ENCODE measurements at places on chromosomes 4 and X. TPM values are rescaled to one million over a fixed set of nuclear protein-coding genes. Genes with fewer than 3 reads are reported as not detected.

DNA sequence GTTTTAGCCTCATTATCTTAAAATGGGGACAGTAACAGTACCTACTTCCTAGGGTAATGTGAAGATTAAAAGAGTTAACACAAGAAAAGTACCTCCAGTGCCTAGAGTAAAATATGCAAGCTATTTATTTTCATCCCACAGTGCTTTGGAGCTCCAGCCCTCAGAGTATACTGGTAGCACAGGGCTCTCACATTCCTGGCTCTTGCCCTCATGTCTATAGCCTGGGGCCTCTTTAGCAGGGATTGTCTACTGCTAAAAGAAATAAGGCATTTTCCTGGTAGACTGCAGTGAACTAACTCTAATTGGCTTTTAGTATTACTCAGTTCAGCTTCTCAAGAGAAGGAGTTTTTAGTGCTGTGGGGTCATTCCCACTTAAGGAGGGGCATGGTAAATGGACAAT, 60.8 kb downstream of the RRAGB start:
- no peak for DNase-seq
- no peaks in the 10 kb centered on the region for H3K36me3 ChIP-seq
- H3K27ac ChIP-seq, result no peak overlapping the region
- H3K4me3 ChIP-seq, result no peak overlapping the region

DNA sequence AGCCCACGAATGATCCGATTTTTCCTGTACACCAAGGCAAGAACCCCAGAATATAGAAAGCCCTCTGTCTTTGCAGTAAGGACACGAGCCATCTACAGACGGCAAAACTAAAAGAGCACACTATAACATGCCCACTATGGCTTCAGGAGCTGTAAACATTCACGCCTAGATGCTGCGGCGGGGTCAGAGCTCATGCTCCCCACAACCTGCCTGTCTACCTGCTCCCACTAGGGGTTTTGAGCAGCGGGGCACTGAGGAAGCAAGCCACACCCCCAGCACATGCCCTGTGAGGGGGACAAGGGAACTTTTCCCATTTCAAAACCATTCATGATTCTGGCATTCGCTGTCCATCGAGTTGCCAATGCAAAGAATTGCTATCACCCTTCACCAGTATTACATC, 144.8 kb downstream of the PAPSS1 start:
- H3K4me1 ChIP-seq, result no peaks in the 10 kb centered on the region
- H3K27ac ChIP-seq, result no peak overlapping the region
- no peaks in the 10 kb centered on the region for H3K36me3 ChIP-seq
- DNase-seq, result no peak

GRCh38 chr4:144574509-144574908, 71.4 kb upstream of the HHIP start:
- H3K27ac ChIP-seq, result no peak overlapping the region
- DNase-seq, result no peak
- H3K4me1 ChIP-seq, result peaks cover 22% of the 10 kb centered on the region
- H3K4me3 ChIP-seq, result no peak overlapping the region
- peaks cover 3% of the 10 kb centered on the region for H3K27me3 ChIP-seq

- H3K4me3 ChIP-seq, result no peak overlapping the region
- no peak for DNase-seq
- peaks cover 5% of the 10 kb centered on the region for H3K36me3 ChIP-seq
- H3K4me1 ChIP-seq, result no peaks in the 10 kb centered on the region
- H3K27ac ChIP-seq, result no peak overlapping the region
- no peaks in the 10 kb centered on the region for H3K27me3 ChIP-seq
Measured at GRCh38 chr4:38832624-38833528, 23.7 kb downstream of the TLR6 start.

- no peak overlapping the region for H3K27ac ChIP-seq
- DNase-seq, result no peak
- H3K4me3 ChIP-seq, result no peak overlapping the region
- no peaks in the 10 kb centered on the region for H3K36me3 ChIP-seq
- H3K4me1 ChIP-seq, result no peaks in the 10 kb centered on the region
- no peaks in the 10 kb centered on the region for H3K27me3 ChIP-seq
Measured at GRCh38 chr4:122616915-122617596, 3.8 kb downstream of the IL21 start.

DNA sequence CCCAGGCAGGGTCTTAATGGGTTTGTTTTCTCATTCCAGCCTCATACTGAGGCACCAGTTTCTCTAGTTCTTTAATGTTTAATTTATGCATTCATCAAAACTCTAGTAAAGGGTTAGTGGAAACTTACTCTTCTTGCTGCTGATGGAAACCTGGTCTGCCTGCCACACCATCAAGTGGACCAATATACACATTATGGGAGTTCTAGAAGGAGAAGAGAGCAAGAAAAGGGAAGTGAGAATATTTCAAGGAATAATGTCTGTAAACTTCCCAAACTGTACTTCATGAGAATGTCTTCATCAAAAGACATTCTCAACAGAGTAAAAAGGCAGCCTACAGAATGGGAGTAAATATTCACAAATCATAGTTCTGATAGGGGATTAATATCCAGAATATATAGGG, 20.9 kb upstream of the DHX15 start:
- H3K4me3 ChIP-seq, result no peak overlapping the region
- no peaks in the 10 kb centered on the region for H3K27me3 ChIP-seq
- no peaks in the 10 kb centered on the region for H3K4me1 ChIP-seq

TMPRSS11B gene
- total RNA-seq, result not detected

GRCh38 chr4:188107931-188108843, 1.2 kb downstream of the TRIML2 start:
- peak overlapping the region; percentile 5 for H3K27ac ChIP-seq
- DNase-seq, result no peak
- no peaks in the 10 kb centered on the region for H3K27me3 ChIP-seq

IBSP gene
- not detected for total RNA-seq

ERCC6L gene
- total RNA-seq, result 1.2 TPM

GRCh38 chr4:129747756-129748155, 651.8 kb downstream of the C4orf33 start:
- no peaks in the 10 kb centered on the region for H3K36me3 ChIP-seq
- H3K4me1 ChIP-seq, result no peaks in the 10 kb centered on the region
- no peak for DNase-seq
- H3K27ac ChIP-seq, result no peak overlapping the region

DNA sequence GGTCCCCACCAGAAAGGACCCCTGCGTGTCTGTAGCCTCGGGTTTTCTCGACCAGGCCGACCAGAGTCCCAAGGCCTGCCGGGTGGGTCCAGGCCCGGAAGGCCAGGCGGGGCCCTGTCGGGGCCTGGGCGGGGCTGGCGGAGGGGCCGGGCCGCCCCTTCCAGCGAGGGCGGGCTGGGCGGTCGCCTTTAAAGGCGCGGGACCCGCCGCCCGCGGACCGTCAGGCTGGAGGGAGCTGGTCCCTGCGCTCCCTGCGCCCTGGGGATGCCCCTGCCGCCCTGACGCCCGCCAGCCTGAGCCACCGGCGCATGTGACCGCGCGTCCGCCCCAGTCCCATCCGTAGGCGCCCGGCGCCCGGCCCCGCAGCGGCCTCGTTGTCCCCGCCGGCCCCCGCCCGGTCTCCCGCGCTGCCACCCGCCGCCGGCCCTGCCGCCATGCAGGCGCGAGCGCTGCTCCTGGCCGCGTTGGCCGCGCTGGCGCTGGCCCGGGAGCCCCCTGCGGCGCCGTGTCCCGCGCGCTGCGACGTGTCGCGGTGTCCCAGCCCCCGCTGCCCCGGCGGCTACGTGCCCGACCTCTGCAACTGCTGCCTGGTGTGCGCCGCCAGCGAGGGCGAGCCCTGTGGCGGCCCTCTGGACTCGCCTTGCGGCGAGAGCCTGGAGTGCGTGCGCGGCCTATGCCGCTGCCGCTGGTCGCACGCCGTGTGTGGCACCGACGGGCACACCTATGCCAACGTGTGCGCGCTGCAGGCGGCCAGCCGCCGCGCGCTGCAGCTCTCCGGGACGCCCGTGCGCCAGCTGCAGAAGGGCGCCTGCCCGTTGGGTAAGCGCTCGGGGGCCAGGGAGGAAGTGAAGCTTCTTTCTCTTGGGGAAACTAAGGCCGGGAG, at the start of gene HTRA3:
Gene HTRA3, plus strand, starts transcription at position 220 of the 883 bp plus-strand sequence. Its CDS starts 215 bp downstream, at position 435.
- no peak within 1 kb of the TSS for H3K4me3 ChIP-seq
- peaks cover 6% of the 10 kb centered on the region for H3K27me3 ChIP-seq
- peaks cover 5% of the 10 kb centered on the region for H3K4me1 ChIP-seq
- DNase-seq, result no peak

MRFAP1 gene
- 226 TPM for total RNA-seq

ASB11 gene
- not detected for total RNA-seq

GRCh38 chrX:149522916-149523315, 17.8 kb upstream of the IDS start:
- no peak for DNase-seq
- H3K27ac ChIP-seq, result no peak overlapping the region
- no peak overlapping the region for H3K4me3 ChIP-seq
- H3K4me1 ChIP-seq, result no peaks in the 10 kb centered on the region

DNA sequence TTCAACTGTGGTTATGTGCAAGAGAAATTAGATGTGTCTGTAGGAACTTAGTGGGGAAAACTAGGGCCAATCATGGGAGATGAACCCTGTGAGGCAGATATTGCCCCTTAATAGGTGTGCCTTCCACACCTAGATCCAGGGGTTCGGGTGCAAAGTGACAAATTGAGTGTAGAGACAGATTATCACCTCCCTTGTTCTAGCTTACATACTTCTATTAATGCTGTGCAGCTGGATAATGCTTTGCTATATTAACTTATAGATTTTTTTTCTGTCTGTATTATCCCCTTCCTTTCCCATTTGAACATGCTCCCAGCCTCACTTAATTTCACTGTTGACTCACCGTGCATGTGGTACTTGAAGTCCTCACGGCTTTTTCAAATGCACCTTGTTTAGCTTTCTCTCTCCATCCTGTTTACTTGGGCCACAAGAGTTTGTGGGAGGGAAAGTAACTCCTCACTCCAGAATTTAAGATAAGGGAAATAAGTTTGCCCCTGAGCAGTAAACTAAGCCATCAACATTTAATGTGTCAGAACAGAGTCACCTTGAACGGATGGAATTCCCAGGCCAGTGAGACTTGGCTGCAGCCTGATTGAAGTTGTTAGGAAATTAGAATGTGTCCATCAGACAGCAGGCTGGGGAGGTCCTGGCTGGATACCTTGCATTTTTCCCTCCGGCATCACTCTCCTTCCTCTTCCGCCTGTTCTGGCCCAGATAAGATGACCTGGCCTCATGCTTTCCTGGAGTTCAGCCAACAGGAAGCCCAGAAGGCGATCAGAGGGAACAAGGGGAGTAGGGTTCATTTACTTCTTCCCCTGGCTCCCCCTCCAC, 478.4 kb downstream of the BCOR start:
- H3K4me1 ChIP-seq, result no peaks in the 10 kb centered on the region
- no peak overlapping the region for H3K27ac ChIP-seq
- H3K36me3 ChIP-seq, result peaks cover 10% of the 10 kb centered on the region
- H3K27me3 ChIP-seq, result peaks cover 3% of the 10 kb centered on the region
- DNase-seq, result no peak
- no peak overlapping the region for H3K4me3 ChIP-seq

- no peak for DNase-seq
- no peaks in the 10 kb centered on the region for H3K36me3 ChIP-seq
- no peaks in the 10 kb centered on the region for H3K27me3 ChIP-seq
- no peak overlapping the region for H3K4me3 ChIP-seq
Measured at GRCh38 chr4:116551806-116552205, 533.6 kb downstream of the TRAM1L1 start.

GRCh38 chr4:8391972-8392371, 48.6 kb downstream of the ACOX3 start:
- no peak overlapping the region for H3K4me3 ChIP-seq
- H3K27me3 ChIP-seq, result peaks cover 6% of the 10 kb centered on the region
- H3K36me3 ChIP-seq, result no peaks in the 10 kb centered on the region
- DNase-seq, result no peak

GRCh38 chrX:48813644-48814043, 11.8 kb downstream of the HDAC6 start:
- H3K4me1 ChIP-seq, result no peaks in the 10 kb centered on the region
- no peaks in the 10 kb centered on the region for H3K36me3 ChIP-seq
- no peak overlapping the region for H3K4me3 ChIP-seq
- H3K27me3 ChIP-seq, result no peaks in the 10 kb centered on the region
- H3K27ac ChIP-seq, result no peak overlapping the region
- no peak for DNase-seq

ARHGAP36 gene
- total RNA-seq, result 0.27 TPM

DNA sequence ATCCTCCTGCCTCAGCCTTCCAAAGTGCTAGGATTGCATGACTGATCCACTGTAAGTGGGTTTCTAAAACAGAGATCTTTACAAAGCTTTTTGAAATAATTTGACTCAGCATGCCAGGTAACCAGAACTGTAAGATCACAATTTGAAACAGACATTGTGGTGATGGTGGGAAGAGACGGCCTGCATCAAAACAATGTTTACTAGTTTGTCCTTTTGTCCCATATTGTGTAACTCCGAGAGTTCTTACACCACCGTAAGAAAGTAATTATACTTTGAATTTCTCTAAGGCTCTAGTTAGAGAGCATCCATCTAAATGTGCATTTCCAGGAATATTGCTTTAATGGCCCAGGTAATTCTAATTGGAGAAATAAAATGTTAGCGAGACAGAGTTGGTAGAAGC, 594 bp upstream of the ARHGAP24 start:
- H3K4me3 ChIP-seq, result peak overlapping the region; percentile 88
- peaks cover 6% of the 10 kb centered on the region for H3K4me1 ChIP-seq
- H3K27me3 ChIP-seq, result peaks cover 7% of the 10 kb centered on the region
- H3K27ac ChIP-seq, result no peak overlapping the region
- DNase-seq, result no peak
- no peaks in the 10 kb centered on the region for H3K36me3 ChIP-seq
